ENCODE measurements at places on chromosomes 11 and 22. TPM values are rescaled to one million over a fixed set of nuclear protein-coding genes. Genes with fewer than 3 reads are reported as not detected.
A peak's percentile ranks its signal among the peaks of the same experiment; 100 is the strongest.

- no peaks in the 10 kb centered on the region for H3K36me3 ChIP-seq
- no peak overlapping the region for H3K27ac ChIP-seq
- H3K4me1 ChIP-seq, result peaks cover 8% of the 10 kb centered on the region
- H3K27me3 ChIP-seq, result no peaks in the 10 kb centered on the region
- H3K4me3 ChIP-seq, result no peak overlapping the region
Observed at GRCh38 chr11:69436041-69436982, 45.2 kb upstream of the LINC01488 start.

EMID1 gene
- total RNA-seq, result 0.29 TPM

DNA sequence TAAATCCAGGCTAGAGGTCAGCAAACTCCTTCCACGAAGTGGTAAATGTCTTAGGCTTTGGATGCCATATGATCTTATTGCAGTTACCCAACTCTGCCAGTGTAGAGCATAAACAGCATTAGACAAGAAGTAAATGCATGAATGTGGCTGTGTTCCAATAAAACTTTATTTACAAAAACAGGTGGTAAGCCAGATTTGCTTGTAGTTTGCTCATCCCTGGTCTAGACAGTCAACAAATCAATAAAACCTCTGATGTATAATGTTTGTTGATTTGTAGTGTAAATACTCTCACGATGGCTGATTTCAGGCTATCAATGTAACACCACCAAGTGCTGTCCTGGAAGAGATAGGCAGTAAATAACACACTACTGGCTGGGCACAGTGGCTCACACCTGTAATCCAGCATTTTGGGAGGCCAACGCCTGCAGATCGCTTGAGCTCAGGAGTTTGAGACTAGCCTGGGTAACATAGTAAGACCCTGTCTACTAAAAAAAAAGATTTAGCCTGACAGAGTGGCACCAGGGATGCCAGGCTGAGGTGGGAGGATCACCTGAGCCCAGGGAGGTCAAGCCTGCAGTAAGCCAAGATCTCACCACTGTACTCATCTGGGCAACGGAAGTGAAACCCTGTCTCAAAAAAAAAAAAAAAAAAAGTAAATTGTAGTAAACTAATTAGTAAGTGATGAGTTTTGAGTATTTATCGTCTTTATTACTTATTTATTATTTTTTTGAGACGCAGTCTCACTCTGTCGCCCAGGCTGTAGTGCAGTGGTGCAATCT is 6.9 kb upstream of the CATSPER1 start:
- no peaks in the 10 kb centered on the region for H3K4me1 ChIP-seq
- no peak overlapping the region for H3K4me3 ChIP-seq
- DNase-seq, result peak; percentile 47
- H3K27ac ChIP-seq, result no peak overlapping the region
- H3K36me3 ChIP-seq, result no peaks in the 10 kb centered on the region
- no peaks in the 10 kb centered on the region for H3K27me3 ChIP-seq

DNA sequence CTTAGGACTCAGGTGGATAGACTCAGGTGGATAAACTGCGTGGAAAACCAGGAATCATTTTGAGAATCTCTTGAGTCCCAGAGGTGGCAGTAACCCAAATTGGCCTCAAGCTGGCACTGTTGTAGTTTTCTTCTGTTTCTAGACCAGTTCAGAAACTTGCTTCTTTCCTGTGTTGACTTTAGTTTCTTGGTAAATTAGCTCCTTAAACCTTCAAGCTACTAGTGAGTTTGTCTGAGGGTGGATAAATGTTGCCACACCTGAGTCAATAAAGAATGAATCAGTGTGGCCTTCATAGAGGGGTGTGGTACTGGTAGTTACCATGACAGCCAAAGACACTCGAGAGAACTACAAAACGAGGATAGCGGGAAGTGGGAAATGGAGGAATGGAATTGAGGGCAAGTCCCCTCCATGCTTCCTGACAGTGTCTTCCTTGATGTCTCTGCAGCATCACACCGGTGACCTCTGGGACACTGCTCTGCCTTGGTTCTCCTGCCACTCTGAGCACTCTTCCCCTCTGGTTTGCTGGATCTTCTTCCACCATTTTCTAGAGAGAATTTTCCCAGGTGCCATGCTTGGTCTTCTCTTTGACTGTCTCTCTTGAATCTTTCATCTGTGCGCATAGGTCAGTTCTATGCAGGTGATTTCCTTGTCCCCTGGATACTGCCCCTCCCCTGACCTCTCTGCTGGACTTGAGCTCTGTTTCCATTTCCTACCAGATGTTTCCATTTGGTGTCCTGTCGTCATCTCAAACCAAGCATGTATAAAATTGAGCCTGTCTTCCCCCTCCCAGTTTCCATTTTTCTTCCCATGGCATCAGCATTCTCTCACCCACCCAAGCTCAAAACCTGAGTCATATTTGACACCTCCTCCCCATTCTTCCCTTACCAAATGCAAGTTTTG is 7.2 kb downstream of the POLD4 start:
- H3K4me3 ChIP-seq, result no peak overlapping the region
- H3K4me1 ChIP-seq, result peaks cover 31% of the 10 kb centered on the region
- peak; percentile 63 for DNase-seq
- peak overlapping the region; percentile 53 for H3K27ac ChIP-seq
- H3K27me3 ChIP-seq, result no peaks in the 10 kb centered on the region

UBQLN3 gene
- total RNA-seq, result under 0.01 TPM

DNA sequence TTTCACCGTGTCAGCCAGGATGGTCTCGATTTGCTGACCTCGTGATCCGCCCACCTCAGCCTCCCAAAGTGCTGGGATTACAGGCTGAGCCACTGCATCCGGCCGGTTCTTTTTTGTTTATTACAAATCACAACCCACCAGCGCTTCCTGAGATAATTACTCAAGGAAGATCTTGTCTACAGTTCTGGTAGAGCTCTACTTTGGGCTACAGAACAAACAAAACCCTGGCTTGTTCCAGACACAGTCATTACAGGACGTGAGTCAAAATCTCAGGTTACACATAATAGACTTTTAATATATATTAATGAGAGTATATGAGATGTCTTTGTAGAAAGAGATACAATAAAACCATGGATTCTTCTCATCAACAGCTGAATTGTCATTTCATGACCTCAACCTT is 42.8 kb upstream of the NUP50 start:
- no peak for DNase-seq
- no peaks in the 10 kb centered on the region for H3K36me3 ChIP-seq
- H3K27ac ChIP-seq, result no peak overlapping the region
- H3K4me3 ChIP-seq, result no peak overlapping the region
- H3K27me3 ChIP-seq, result no peaks in the 10 kb centered on the region
- H3K4me1 ChIP-seq, result peaks cover 17% of the 10 kb centered on the region

GRCh38 chr11:119626197-119626841 is 102.7 kb downstream of the NECTIN1 start:
- H3K27ac ChIP-seq, result no peak overlapping the region
- no peaks in the 10 kb centered on the region for H3K36me3 ChIP-seq
- H3K4me1 ChIP-seq, result peaks cover 11% of the 10 kb centered on the region
- H3K4me3 ChIP-seq, result no peak overlapping the region

GRCh38 chr11:118521892-118522311 is 5.4 kb upstream of the TTC36 start:
- no peaks in the 10 kb centered on the region for H3K4me1 ChIP-seq
- no peak for DNase-seq
- peaks cover 70% of the 10 kb centered on the region for H3K36me3 ChIP-seq
- H3K4me3 ChIP-seq, result no peak overlapping the region

- no peak overlapping the region for H3K4me3 ChIP-seq
- H3K27me3 ChIP-seq, result peaks cover 13% of the 10 kb centered on the region
- H3K36me3 ChIP-seq, result no peaks in the 10 kb centered on the region
- peaks cover 29% of the 10 kb centered on the region for H3K4me1 ChIP-seq
Observed at GRCh38 chr11:125376117-125376516, 119.9 kb downstream of the FEZ1 start.

- H3K4me3 ChIP-seq, result no peak overlapping the region
- no peak overlapping the region for H3K27ac ChIP-seq
- H3K4me1 ChIP-seq, result peaks cover 7% of the 10 kb centered on the region
- H3K36me3 ChIP-seq, result no peaks in the 10 kb centered on the region
- no peaks in the 10 kb centered on the region for H3K27me3 ChIP-seq
Observed at GRCh38 chr22:30262112-30262511, 4.5 kb downstream of the OSM start.

DDT gene
- 83.4 TPM for total RNA-seq

DNA sequence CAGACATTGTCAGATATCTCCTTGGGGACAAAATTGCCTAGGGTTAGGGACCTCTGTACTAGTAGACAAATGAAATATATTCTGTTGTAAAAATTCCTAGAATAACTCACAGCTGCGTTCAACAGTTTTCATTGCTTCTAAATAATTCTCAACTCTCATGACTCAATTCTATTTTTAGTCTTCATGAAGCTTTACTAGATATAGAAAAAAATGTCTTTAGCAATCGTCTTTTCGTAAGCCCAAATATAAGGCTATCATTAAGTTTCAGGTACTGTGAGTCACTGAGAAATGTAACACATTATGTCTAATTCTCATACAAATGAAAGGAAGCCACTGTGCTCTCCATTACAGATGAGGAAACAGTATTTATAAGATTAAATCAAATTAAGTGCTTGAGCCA is 6.4 kb downstream of the MMP12 start:
- no peaks in the 10 kb centered on the region for H3K27me3 ChIP-seq
- H3K4me1 ChIP-seq, result peaks cover 6% of the 10 kb centered on the region
- H3K4me3 ChIP-seq, result no peak overlapping the region
- no peak overlapping the region for H3K27ac ChIP-seq
- peak; percentile 81 for DNase-seq
- H3K36me3 ChIP-seq, result no peaks in the 10 kb centered on the region

DNA sequence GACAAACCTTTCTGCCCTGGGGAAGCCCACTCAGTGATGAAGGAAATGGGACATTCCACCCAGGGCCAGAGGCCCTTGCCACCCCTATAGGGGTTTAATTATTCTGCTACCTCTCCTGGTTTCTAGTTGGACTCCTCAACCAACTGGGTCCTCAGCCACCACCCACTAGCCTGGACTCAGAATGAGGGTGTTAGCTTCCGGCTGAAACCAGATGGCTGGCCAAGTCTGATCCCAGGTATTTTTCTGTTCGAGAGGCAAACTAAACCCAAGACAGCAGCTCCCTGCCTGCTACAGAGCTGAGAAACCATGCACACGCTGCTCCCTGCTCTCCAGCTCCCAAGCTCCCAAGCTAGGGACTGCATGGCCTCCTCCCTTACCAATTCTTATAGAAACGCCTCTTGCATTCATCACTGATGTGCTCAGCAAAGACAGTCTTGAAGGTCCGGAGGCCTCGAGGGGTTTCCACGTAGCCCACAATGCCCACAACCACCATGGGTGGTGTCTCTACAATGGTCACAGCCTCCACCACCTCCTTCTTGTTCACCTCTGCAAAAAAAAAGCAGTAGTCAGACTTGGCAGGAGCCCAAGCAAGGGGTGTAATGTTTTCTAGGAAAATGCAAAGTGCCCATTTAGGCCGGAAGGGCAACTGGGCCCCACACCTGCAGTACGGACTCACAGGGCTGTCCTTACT is 2.2 kb downstream of the RPL3 start:
- H3K27me3 ChIP-seq, result no peaks in the 10 kb centered on the region
- H3K4me3 ChIP-seq, result peak overlapping the region; percentile 100
- H3K36me3 ChIP-seq, result peaks cover 65% of the 10 kb centered on the region
- no peak for DNase-seq
- peak overlapping the region; percentile 96 for H3K27ac ChIP-seq
